ENCODE measurements at places on chromosomes 2 and 18.

DNA sequence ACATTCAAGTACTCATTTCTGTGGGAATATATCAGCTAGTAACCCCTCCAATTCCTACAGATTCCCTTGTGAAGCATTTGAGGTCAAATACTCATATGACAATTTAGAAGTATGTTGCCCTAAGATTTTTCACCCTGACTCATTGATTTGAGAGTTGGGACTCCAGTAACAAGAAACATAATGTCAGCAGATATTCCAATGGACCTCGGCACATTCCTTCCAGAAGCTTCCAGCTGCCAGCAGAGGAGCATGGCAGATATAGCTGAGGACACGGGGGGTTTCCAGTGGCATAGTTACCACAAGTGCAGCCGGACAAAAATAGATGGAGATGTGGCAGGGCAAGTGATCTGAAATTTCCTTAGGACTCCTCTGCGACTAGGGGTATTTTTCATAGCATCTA lies 101.9 kb upstream of the ARHGAP28 start:
- DNase-seq = no peak

- DNase-seq = no peak
These were observed 19.4 kb upstream of the RNF149 start for GRCh38 chr2:101327863-101328394.

- DNase-seq = no peak
These were observed 121.9 kb downstream of the HDAC4 start for GRCh38 chr2:239278941-239279365.

DNA sequence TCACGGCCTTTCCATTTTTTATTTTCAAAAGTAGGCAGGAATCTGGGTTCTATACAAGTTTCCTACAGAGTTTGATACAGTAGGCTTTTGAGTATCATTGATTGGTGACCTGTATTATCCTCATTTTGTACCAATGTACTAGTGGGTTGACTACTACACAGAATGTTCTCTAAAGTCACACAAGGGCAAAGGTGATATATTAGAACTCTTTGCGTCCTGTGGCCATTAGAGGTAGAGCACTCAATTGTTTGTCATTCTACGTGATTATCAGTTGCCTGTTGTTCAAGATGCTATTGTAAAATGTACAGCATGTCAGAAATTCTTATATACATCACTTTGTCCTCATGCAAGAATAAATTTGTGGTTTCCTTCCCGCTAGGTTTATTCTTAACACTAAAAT lies 24.8 kb downstream of the WDR75 start:
- DNase-seq = no peak

DNA sequence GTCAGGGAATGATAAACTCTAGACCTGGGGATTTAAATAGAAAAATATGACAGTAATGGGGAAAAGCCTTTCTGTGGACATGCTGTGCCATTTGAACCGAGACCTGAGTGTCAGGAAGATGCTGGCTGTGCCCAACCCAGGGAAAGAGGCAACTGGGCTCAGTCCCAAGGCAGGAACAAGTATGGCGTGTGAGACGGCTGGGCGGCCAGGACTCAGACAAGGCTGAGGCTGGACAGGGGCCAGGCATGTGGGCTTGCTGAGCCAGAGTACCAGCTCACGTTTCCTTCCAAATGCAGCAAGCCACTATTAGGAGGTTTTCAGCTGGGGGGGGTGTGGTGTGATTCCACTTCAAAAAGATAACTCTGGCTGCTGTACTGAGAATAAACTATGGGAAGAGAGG lies 92.4 kb downstream of the INPP5D start:
- no peak for DNase-seq

DNA sequence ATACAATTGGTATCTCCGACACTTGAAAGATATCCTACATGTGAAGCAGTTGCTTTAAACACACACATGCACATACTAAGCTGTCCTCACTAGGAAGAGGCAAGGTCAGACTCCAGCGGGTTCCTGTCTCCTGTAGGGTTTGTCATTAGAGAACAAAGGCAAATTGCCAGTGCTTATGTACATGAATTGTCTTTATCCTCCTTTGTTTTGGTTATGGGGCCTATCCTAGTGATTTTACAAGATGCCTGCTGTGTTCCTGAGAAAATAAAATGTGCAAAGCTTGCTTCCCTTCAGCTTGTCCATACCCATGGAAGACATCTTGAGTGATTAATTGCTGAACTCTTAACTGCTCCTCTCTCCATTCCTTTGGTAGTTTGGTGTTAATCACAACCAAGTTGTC lies 86.7 kb upstream of the SLC39A10 start:
- peak; percentile 80 for DNase-seq

DNA sequence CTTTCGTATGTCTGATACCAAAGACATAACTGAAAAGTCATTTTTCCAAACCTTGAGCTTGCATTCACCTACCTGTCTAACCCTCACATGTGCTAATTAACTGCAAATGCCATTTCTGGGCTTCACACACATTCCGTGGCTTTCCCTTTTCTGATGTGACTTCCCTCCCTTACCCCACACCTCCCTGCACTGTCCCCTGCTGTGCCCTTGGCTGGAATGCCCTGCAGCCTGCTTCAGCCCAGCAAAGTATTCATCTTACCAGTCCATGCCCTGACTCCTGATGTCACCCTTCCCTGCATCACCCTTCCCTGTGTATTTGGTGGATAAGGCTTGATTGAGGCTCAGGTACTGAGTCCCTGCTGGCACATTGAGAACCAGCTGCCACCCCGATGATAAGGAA lies 12.2 kb downstream of the RETSAT start:
- no peak for DNase-seq

DNA sequence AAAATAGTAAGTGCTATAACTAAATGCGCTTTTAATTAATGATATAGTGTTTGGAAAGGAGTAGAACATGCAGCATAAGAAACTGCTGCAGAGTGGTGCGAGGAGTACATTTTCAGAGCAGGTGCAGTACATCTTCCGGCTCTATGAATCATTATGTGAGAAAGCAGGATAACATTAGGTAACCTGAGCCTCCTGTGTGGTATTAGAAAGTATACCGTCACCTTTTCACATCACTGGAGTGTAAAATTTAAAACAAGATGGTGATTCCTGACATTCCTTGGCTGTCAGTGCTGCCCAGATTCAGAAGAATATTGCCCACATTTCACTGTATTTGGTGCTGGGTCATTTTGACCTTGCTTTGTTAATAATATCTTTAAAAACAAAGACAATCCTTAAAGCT lies 7.8 kb upstream of the DYNC2LI1 start:
- peak; percentile 57 for DNase-seq

Data from NCI-H146 (cell line).